Tongue (tissue), 3 donors: ENCODE measurements at places on chromosomes 6 and 20.

GRCh38 chr20:5722927-5723326 is 27.3 kb upstream of the SHLD1 start:
- no peak for DNase-seq

GRCh38 chr20:52242237-52243230 is 51.0 kb upstream of the ZFP64 start:
- peak; percentile 53 for DNase-seq

DNA sequence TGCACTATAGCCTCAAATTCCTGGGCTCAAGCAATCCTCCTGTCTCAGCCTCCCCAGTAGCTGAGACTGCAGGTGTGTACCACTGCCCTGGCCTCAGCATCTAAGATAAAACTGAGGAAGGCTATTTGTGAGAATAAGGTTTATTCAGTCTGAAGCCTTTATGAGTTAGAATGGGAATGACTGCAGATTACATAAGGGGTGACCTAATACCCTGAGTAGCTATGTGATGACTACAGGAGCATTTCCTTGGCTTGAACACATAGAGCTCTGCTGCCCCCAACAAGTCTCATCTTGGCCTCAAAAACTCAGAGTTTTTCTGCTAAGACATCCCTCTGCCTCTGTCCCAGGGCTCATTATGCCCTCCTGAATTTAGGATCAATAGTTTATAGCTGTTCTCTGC is 7.6 kb downstream of the GSS start:
- no peak for DNase-seq

DNA sequence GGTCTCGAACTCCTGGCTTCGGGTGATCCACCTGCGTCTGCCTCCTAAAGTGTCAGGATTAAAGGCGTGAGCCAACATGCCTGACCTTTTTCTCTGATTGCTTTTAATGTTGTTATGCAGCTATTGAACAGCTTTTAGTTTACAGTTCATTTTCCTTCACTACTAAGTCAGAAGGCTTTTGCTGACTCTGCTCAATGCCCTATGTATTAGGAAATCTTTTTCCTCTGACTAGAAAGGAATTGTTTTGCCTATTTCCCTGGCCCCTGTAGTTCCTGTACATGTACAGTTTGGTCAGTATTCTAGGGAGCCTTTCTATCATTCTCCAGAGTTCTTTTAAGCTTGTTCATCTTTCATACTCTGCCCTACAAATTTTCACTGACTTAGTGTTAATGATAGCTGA is 280.2 kb downstream of the CDKAL1 start:
- DNase-seq, result no peak

DNA sequence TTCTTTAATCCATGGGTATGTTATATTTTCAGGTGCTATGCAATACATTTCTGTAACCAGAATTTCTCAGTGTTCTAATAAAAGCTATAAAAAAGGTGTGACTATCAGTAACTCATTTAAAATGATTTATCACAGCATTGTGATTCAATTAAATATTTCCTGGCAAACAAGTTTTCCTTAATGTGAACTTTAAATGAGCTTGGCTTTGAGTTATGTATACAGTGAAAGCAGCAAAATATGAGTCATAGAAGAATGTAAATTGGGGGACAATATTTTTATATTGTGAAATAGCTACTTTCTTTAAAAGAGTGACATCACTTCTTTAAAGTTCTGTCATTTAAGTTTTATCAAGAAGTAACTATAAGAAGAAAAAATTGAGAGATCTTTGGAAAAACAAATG is 484.9 kb upstream of the MAN1A1 start:
- DNase-seq, result no peak

DNA sequence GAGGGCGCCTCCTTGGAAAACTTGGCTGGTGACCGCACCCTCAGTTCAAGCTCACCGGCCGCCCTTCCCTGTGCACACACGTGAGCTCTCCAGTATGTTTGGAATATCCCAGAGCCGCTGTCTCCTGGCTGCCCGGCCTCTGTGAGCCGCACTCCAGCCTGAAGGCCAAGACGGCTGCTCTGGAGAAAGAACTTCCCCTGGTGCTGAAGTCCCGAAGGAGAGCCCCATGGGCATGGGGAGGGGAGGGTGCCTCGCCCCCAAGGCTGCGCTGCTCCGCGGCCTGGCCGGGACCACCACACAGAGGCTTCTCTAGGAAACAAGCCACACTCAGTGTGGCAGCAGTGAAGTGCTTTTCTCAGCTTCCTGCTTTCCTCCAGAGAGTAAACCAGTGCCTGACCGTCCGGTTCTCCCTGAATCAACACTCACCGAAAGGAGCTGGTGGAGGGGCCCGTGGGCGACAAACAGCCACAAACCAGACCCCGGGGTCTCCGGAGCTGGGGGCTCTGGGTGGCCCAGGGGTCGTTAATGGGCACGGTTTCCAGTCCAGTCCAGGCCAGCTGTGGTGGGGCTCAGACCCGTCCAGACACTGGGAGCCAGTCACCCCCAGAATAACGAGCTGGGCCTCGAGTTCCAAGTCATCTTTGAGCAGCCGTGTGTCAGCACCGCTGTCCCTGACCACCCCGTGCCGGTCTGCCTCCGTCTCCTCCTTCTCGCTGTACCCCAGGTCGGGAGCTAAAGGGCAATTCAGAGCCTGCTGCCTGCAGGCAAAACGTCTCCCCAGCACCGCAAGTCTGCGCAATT is 87.4 kb upstream of the BHLHE23 start:
- DNase-seq, result no peak

GRCh38 chr6:158771399-158772152 is 47.6 kb downstream of the EZR start:
- no peak for DNase-seq

GRCh38 chr20:33442136-33443005 is 1.2 kb downstream of the SNTA1 start:
- no peak for DNase-seq

DNA sequence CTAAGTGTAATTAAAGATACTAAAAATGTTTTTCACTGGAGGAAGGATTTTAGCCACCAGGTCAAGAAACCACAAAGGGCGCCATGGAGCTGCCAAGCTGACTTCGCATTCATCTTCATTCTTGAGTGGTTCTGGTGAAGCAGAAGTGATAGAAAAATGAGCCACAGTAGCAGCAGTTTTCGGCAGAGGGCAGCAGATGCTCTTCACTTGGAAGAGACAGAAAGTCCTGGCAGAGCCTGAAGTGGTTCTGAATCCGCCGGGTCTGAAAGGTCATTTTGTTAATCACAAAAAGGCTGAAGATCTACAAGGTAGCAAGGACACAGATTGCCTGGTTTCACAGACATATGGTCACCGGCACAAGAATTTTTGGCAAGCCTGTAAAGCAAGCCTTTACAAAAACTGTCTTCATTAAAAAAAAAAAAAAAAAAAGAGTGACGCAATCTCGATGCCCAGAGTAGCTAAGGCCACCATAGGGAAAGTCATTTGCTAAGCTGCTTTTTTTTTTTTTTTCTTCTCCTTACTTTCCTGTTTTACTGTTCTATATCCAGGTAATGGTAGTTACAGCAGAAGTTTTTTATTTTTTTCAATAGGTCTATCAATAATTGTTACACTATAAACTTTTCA is 345.1 kb upstream of the AGPAT4 start:
- DNase-seq, result peak; percentile 64

DNA sequence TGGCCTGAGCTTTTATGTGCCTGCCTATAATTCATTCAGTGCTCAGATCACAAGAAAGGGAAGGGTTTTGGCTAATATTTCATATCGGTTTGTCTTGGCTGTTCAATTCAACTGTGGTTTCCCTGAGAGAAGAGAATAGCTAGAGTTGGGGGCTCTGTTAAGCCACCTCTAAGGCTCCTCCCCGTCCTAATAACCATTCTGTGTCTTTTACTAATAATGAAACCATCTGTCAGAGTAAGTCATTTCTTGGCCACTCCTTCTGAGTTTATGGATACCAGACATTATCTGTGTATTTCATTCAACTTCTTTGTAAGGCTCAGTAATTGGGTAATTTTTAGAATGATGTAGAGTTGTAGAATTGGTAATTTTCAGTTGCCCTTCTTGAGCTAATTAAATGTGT is 5.2 kb downstream of the STX11 start:
- no peak for DNase-seq

DNA sequence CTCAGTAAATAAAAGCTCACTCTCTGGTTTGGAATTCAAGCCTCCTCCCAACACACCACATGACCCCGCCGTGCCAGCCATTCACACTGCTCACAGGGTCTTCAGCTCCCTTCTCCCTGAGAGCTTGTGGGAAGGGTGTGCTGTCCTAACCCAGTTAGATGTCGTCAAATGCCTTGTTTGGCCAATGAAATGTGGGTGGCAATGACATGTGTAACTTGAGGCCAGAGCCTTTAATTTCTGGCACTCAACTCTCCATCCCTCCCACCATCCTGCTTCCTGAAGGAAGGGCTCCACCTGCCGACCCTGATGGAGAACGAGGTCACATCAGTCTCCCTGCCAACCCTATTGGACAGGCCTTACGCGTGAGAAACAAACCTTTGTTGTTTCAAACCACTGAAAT is 224.5 kb upstream of the AGPAT4 start:
- DNase-seq, result peak; percentile 30

DNA sequence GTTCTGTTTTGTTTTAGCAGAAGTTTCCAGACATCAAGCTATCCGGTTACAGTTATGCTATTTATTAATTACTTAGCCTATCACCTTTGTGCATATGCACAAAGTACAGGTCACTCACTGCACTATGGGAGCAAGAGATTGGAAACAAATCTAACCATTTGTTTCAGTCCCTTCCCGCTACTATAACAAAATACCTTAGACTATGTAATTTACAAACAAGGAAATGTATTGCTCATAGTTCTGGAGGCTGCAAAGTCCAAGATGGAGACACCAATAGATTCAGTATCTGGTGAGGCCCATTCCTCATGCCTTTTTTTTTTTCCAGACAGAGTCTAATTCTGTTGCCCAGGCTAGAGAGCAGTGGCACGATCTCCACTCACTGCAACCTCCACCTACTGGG is 35.1 kb downstream of the ATP9A start:
- no peak for DNase-seq

DNA sequence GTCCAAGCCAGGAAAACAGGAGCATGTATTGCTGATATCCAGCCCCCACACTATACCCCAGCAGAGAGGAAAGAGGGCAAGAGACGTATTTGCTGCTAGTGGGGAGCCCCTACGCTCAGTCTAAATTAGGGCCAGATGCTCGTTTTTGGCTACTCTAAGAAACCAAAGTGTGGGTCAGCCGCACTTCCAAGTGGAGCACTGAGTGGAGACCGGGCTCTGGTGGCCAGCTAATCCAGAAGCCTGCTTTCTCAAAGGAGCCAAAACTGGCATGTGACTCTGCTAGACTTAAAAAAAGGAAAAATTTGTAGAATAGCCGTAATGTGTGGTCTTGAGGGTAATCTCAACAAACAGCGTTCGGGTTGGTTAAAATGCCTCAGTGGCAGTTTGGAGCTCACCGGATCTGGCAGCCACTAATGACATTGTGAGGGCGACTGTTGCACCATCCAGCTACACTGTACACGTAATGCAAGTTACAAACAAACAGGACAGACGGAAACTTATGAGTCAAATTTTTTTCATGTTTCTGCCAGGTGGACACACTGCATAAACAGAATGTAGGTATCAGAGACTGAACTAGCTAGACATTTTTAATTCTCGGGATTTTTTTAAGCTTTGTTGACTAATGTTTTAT is 230.9 kb downstream of the FOXC1 start:
- no peak for DNase-seq

DNA sequence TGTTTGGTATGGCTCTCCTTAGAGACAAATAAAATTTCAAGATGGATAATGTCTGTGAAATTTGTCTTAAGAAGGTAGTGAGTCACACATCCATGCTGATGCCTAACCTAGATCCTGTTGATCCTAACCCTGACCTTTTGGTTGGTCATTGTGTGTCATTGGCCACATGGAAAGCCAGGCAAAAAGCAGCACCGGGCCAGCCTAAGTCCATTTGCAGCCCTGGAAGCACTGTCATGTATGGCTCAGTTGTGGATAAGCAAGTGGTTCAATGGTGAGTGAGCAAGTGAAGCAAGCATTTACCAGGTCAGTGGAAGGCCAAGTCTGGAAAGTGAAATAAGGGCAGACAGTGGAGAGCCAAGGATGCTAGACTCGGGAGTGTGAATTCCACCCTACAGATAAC is 12.1 kb upstream of the XRN2 start:
- DNase-seq, result no peak

- DNase-seq, result peak; percentile 90
These were observed 717 bp upstream of the ASF1A start for GRCh38 chr6:118893064-118893806.

DNA sequence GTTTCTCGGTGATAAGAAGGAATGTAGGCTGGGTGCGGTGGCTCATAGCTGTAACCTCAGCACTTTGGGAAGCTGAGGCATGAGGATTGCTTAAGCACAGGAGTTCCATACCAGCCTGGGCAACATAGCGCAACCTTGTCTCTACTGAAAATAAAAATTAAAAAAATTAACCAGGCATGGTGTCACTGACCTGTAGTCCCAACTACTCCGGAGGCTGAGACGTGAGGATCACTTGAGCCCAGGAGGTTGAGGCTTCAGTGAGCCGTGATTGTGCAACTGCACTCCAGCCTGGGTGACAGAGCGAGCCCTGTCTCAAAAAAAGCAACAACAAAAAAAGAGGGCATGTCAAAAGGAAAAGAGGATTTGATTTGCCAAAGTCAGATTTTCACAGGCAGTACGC is 3.9 kb downstream of the NEU1 start:
- DNase-seq, result no peak

DNA sequence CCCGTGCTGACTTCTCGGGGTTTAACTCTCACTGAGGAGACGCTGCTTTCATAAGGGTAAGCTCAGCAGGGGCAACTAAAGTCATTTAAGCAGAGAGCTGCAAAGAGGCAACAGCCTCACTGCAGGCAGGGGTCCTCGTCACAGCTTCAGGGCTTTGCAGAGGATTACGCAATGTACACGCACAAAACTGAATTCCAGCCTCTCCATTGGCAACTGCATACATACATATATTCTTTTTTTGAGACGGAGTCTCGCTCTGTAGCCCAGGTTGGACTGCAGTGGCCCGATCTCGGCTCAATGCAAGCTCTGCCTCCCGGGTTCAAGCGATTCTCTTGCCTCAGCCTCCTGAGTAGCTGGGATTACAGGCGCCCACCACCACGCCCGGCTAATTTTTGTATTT is 2.4 kb downstream of the GMEB2 start:
- DNase-seq, result no peak

DNA sequence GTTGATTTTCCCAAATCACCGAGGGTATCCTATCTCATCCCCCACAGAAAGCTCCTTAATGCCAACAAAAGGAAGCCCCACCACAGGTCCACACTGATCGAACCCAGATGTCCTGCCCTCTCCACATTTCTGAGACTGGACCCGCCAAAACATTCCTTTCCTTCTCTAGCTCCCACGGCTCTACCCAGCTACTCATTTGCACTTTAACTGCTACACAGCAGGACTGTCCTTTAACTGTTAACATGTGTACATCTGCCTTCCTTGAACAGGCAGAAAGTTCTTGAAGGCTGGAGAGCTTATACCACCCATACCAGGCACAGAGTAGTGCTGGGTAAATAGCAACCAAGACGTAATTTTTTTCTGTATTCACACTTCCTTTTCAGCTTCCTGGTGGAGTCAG is 68.6 kb downstream of the TRMT6 start:
- DNase-seq, result no peak

- DNase-seq, result no peak
These were observed 3.8 kb upstream of the E2F1 start for GRCh38 chr20:33689973-33690372.

- no peak for DNase-seq
These were observed 401.2 kb upstream of the RNF217 start for GRCh38 chr6:124560873-124561567.

- DNase-seq, result peak; percentile 71
These were observed 113.5 kb downstream of the ARHGAP18 start for GRCh38 chr6:129596522-129596921.

GRCh38 chr20:60695226-60696000 is 556.6 kb upstream of the CDH4 start:
- no peak for DNase-seq

GRCh38 chr20:8621001-8621400 is 447.9 kb upstream of the PLCB4 start:
- no peak for DNase-seq
